NCI-H2081 (cell line): ENCODE measurements at places on chromosomes 6 and 20.

- peak; percentile 67 for DNase-seq
Observed at GRCh38 chr6:26554697-26555504, 16.7 kb downstream of the HMGN4 start.

GRCh38 chr6:41878246-41878645 is 16.9 kb downstream of the USP49 start:
- DNase-seq = no peak

DNA sequence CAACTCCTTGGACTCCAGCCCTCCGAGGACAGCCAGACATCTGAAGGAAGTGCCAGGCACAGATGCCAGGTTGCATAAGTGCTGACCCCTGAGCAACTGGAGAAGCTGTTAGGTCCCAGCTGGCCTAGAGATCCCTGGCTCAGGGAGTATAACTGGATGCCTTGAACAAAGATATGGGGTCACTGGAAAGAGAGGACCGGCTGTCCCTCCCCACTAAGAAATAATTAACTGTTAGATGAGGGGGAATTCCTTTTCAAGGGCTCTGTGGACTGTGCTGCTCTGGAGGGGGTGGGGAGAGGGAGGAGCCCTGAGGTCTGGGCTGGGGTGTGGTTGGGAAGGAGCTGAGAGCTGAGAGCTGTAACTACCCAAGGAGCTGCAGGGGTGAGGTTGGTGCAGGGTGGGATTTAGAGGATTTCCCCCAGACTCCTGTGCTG is 39.6 kb downstream of the HLA-F start:
- no peak for DNase-seq

DNA sequence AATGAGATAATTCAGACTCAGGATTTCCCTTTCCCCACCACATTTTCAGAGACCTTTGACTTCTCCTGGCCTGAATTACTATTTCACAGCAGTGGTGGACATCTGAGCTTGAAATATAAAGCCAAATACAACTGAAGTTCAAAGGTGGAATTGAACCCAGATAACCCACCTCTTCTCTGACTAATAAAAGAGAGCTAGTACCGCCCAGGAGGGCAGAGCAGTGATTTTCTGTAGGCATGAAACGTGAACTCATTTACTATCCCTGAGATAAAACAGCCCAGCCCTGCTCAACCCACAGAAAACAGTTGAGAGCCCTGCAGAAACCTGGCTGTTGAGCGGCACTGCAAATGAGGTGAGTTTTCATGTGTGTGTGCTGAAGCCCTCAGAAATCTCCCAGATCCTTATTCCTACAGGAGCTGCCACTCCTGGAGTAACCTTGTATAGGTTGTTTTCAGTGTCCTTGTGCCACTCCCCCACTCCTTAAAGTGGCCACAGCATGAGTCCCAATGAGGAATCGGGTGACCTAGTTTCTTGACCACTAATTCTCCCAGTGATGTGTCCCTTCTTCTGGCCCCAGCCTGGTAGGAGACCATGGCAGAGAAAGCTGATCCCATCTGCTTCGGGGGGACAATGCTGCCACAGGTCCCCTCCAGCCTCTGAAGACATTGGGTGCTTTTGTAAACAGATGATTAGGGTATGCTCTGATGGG is 99.2 kb downstream of the NOL4L start:
- DNase-seq = no peak

GRCh38 chr6:22444330-22444729 is 125.0 kb upstream of the HDGFL1 start:
- no peak for DNase-seq
